ENCODE measurements at places on chromosomes 5 and 9.
A peak's percentile ranks its signal among the peaks of the same experiment; 100 is the strongest.

DNA sequence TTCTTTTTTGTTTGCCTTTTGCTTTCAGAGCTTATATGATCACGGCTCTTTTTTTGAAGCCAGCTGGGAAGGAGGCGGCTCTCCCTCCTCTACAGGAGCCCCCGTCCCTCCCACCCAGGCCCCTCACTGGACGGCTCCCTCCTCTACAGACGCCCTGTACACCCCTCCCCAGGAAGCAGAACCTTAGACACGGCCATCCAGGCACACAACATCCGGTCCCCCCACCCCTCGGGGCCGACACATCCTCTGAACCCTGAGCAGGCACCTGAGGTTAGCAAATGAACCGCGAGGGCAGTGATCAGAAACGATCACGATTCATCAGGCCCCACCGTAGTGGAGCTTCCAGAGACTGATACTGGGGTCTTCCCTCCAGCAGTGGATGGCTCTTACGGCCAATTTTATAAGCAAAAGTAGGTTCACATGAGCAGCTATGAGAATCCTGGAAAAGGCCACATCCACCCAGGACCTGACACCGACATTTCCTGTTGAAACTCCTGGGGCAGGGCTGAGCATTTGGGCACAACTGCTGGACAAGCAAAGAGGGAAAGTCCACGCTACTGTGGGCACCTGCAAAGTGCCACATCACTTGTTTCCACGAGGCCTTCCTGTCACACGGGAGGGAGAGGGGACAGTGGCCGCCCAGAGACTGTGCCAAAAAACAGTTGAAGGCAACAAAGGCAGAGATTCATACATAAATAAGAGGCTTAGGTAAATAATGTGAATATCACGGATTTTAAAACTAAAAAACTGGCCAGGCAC lies 78.9 kb downstream of the SEMA4D start:
- no peak for DNase-seq

GRCh38 chr5:67390935-67391334 lies 194.3 kb upstream of the CD180 start:
- DNase-seq: no peak

- DNase-seq: no peak
Measured at GRCh38 chr5:168826246-168826725, 247.1 kb upstream of the PANK3 start.

DNA sequence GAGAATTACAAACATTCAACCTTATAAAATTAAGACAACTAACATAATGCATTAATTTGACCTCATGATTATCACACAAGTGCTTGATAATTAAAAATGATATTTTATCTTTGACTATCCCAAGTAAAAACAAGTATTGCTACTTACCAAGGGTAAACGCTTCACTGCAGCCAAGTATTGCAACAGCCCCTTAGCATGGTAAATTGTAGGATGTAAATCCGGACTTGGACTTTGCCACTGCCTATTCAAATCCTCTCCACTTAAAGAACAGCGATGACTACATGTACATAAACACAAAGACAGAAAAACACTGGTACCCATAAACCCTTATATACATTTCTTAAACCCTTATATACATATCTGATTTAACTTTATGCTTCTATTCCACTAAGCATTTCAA lies 155.1 kb downstream of the AGTPBP1 start:
- DNase-seq: no peak

DNA sequence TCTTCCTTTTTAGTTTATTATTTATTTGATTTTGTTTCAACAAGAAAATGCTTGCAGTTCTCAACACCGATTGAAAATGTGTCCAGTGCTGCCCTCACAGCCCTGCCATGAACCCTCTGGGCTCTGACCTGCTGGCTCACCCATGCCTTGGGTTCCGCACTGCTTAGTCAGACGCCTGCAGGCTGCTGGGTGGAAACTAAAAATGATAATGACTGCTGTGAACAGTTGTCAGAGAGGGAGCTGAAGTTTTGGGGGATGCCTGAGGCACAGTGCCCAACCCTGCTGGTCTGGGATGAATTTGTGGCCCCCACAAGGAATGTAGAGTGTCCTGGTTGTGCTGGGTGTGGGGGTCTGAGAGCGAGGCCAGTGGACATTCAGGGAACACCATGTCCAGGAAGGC lies 22.2 kb upstream of the CFAP157 start:
- no peak for DNase-seq

DNA sequence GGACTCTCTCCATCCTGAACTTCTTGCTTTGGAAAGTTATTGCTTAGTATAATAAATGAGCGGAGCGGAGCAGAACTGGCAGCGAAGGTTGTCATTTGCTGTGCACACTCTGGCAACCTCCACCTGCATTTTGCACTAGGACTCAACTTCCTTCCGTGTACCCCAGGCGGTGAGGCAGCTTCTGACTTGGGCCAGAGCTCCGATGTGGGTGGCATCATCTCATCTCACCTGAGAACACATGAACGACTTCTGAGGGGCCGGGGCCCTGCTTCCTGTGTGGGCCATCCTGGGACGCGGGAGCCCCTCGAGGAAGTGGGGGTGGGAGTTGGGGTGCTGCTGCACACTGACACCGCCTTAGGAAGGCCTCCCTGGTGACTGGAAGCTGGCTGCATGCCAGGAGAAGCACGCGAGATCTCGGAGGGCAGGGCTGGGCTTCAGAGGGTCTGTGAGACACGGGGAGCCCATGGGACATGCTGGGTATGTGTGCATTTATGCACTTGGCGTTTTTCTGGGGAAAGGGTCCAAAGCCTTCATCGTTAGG lies 56.5 kb upstream of the COL5A1 start:
- no peak for DNase-seq

DNA sequence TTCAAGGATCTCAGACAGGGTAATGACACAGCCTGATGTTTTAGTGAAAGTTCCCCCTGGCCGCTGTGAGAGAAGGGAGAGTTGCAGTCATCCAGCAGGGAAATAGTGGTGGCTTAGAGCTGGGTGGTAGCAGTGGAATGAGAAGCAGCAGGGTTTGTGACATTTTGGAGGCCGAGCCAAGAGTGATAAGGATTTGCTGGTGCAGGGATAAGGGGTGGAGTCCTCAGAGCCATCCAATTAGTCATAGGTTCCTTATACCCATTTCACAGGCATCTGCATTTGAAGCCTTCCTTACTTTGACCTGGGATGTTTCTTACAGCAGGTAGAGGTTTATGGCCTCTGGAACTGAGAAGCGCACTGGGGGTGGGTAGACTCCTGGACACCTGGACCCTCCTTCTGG lies 12.8 kb downstream of the JADE2 start:
- DNase-seq: no peak

DNA sequence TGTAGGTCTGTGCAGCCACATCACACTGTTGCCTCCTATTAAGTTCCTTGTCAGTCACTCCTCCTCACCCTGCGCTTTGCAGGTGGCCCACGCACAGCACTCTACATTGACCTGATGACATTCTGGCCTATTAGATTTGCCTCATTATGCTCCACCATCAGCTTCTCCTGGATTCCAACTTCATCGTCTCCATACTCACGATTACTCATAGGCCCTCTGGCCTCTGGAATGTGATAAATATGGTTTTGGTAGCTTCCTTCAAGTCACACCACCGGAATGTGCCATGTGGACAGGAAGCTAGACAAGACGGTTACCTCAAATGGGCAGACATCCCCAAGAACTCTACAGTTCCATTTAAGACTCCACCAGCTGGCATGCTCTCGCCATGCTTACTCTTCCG lies 158.0 kb upstream of the LHFPL2 start:
- DNase-seq: no peak

DNA sequence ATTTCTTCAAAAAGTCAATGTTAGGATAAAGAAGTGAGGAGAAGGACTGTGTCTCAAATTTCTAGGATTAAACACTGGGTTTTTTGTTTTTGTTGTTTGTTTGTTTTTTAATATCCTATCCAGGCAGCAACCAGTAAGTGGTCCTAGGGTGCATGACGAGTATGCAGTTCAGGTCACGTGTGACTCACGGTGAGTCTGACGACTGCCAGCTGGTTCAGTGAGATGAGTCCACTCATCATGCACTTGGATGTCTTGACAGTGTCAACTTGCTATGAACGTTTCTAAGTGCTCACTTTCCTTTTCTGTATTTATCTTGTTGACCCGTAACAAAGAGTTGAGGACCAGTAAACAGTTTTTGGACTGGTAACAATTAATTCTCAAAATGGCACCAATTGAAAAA lies 32.7 kb downstream of the ATG10 start:
- no peak for DNase-seq

DNA sequence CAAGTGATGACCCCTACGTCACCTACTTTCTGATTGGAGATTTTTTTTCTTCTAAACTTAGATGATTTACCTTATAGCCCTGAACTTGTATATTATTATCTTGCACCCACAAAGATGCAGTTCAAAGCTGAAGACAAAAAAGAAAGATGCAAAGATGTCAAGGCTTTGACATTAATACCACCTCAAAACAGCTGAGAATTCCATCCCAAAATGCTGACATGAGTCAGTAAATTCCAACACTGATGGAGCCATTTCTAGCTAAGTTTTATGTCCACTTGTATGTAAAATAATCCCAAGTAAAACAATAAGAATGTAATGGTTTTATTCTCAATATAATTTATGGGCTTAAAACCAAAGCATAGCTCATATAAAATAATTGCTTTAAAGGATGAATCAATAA lies 91.5 kb upstream of the CDH9 start:
- DNase-seq: no peak

DNA sequence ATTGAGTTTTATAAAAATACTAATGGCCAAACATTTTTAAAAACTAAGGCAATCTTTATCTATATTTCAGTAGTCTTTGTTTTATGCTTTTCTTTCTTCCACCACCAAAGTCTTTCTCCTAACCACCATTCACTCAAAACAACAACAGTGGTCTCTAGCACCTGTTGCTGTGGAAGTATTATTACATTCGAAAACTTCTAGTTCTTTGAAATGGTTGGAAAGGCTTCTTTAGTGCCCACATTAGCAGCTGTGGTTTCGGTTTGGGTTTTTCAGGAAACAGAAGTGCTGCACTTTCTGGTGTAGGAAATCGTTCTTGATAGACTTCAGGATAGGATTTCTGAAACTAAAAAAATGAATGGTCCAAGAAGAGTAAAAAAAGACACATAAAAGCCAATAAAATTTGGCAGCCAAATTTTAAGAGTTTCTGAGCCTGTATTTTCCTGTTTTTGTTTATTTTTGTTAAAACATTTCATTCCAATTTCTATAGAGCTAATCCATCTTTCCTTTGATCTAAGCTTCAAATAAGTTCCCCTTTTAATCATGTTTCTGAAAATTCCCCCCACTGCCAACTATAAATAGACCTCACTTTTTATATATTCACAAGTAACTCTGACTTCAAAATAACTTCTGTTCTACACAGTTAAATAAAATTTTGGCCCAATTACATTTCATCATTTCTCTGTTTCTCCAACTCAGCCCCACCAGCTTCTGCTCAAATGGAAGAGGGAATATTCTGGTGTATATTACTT lies 102.2 kb downstream of the DEPDC1B start:
- DNase-seq: no peak

DNA sequence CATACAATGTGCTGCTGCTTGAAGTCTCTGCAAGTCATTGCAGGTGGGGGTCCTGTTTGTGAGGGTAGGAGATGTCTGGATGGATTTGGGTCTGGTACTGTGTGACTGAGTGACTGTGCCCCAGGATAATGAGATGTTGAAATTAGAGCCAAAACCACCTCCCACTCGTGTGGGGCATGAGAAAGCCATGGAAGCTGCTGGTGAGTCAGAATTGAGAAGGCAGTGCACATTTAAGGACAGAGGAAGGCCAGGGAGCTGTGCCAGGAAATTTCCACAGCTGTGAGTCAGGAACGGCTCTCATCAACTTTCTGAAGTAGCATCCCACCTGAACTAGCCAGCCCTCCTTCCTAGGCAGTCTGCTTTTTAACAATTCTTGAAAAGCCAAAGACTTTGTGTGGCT lies 229.8 kb downstream of the DRD1 start:
- peak; percentile 13 for DNase-seq

DNA sequence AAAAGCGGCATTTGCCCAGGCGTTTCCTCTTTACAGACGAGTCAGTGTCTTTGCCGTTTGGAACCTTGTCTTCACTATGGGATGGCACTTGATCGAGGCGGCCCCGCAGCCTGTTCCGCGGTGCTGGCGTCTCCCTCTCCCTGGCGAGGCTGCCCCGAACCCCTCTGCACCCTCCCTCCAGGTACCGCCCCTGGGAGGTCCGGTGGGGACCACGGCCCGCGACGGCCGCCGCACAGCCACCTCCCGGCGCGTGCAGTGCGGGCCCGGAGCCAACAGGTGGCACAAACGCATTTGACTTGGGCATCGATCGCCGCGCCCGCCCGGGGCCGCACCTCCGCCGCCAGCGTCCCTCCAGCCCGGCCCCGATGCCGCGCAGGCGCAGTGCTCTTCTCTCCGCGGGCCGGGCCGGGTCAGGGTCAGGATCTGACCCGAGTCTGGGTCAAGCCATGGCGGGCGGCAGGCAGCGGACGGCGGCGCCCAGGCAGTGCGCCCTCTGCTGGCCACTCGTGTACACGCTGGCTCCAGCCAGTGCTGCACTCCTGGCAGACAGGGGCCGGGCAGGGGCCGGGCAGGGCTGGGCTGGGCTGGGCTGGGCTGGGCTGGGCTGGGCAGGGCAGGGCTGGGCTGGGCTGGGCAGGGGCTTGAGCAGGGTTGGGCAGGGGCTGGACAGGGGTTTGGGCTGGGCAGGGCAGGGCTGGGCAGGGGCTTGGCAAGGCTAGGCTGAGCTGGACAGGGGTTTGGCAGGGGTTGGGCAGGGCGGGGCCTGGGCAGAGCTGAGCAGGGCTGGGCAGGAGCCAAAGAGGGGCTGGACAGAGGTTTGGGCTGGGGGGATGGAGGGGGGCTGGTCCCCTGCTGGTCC lies 155.8 kb upstream of the IRX4 start:
- no peak for DNase-seq

DNA sequence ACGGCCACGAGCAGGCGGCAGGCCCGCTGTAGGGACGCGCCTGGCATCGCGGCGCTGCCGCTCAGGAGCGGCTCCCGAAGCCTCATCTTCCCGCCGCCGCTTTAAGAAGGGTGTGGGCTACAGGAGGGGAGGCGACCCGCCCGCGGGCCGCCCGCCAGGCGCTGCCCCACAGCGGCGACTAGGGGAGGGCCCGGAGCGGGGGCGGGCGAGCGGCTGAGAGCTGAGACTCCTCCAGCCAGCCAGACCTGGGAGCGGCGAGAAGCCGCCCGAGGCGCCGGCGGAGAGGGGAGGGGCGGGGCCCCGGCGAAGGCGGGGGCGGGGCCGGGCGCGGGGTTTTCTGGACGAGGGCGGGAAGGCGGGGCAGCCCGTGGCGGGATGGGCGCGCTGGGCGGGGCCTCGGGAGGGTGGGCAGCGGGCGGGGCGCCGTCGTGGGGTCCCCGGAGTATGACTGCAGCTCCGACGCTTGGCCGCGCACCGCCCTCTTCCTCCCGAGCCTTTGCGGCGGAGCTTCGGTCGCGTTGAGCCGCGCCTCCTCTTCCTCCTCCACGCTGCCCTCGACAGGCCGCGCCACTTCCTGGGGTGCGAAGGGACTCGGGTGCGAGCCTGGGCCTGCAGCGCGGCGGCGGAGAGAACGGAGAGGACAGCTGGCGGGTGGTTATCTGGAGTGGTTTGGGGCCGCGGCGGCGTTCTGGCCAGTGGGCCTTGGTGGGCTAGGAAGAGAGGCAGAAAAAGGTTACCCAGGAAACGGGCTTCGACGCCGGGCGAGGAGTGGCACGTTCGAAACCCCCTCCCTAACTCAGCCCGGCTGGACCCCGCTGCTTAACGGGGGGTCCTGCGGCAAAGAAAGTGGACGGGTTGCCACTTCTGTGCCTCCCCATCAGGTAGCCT lies at the start of gene B4GALT1:
B4GALT1 (minus strand) TSS at position 253 of the 888 bp plus-strand sequence; CDS start at position 86, 167 bp downstream.
- no peak for DNase-seq

- no peak for DNase-seq
Measured at GRCh38 chr5:105057001-105057436, 1494.4 kb upstream of the NUDT12 start.

- DNase-seq: no peak
Measured at GRCh38 chr5:154117930-154118329, 72.6 kb upstream of the GALNT10 start.
